T-helper 2 cell treated with Interferon-gamma antibody and Interleukin-4, amounts not matched to agents 5 μg/mL and 100 μg/mL, for 36 hours (primary cell): ENCODE measurements at places on chromosomes 16 and 17.

DNA sequence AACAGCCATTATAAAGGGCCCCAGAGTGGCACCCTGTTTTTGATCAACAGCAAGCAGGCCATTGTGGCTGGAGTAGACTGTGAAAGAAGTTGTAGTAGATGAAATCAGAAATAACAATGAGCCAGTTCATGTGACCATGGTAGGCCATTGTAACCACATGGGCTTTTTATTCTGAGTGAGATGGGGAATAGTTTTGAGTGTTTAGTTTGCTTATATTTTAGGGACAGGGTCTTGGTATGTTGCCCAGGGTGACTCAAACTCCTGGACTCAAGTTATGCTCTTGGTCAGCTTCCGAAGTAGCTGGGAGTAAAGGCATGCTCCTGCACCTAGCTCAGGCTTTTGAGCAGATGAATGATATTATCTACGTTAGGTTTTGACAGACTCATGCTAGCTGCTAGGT lies 12.0 kb downstream of the CBFB start:
- no peak for DNase-seq

- no peak for DNase-seq
Observed at GRCh38 chr16:4313563-4314531, 2.0 kb upstream of the GLIS2 start.

DNA sequence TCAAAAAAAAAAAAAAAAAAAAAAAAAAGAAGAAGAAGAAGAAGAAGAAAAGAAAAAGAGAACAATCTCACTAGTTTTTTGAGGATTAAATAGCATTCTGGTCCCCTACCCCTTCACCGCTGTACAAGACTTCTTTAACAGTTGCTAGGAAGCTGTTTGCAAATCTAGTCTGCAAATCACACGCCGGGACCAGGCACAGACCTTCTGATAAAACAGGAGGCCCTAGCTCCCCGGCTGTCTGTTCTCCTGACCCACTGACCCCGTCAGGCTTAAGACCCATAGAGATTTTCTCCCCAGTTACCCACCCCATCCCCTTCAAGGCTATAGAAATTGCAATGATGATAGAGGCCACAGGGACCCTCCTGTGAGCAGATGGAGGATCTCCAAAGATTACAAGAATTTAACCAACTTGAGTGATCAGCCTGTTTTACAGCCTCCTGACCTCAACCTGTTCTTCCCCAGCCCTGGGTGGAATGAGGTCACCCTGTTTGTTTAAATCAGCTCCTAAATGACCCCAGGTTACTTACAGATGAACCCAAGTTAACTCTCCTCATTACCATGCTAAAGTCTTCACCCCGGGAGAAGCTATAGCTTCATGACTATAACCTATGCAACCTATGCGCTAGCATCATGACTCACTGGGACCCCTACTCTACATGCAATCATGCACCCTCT lies 11.8 kb upstream of the SULT1A1 start:
- DNase-seq = no peak

GRCh38 chr17:79360196-79360595 lies 250.7 kb downstream of the RBFOX3 start:
- no peak for DNase-seq

DNA sequence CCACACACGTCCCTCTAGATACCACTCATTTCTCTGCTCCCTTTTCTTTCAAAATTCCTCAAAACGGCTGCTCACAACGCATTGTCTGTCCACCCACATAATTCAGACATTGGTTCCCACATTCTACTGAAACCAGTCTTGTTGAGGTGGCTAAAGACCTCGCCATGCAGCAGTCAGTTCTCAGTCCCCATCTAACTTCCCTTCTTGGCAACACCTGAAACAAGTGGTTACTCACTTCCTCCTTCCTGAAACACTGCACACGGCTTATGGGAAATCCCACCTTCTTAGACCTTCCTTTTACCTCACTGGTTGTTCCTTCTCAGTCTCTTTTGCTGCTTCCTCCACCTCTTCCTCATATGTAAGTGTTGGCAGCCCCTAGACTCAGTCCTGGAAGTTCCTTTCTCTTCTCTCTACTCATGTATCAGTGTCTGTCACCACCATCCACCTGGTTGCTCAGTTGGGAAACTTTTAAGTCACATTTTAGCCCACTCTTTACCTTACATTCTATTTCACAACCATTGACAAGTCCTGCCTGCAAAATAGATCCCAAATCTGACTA lies 277.1 kb downstream of the CEP112 start:
- DNase-seq = peak; percentile 29

GRCh38 chr17:60249290-60249826 lies 99.6 kb downstream of the CA4 start:
- no peak for DNase-seq

DNA sequence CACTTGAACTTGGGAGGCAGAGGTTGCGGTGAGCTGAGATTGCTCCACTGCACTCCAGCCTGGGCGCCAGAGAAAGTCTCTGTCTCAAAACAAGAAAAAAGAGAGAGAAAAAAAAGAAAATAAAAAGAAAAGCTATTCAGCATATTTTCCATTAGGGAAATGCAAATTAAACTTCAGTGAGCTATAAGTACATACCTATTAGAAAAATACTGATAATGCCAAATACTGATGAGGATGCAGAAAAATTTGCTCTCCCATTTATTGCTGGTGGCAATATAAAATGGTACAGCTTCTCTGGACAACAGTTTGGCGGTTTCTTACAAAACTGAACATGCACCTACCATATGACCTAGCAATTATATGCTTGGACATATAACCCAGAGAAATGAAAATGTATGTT lies 9.8 kb downstream of the KRT10 start:
- no peak for DNase-seq
